ENCODE measurements at places on chromosomes 16 and 17. TPM values are rescaled to one million over a fixed set of nuclear protein-coding genes. Genes with fewer than 3 reads are reported as not detected.

SPATA22 gene
- total RNA-seq: not detected

DNA sequence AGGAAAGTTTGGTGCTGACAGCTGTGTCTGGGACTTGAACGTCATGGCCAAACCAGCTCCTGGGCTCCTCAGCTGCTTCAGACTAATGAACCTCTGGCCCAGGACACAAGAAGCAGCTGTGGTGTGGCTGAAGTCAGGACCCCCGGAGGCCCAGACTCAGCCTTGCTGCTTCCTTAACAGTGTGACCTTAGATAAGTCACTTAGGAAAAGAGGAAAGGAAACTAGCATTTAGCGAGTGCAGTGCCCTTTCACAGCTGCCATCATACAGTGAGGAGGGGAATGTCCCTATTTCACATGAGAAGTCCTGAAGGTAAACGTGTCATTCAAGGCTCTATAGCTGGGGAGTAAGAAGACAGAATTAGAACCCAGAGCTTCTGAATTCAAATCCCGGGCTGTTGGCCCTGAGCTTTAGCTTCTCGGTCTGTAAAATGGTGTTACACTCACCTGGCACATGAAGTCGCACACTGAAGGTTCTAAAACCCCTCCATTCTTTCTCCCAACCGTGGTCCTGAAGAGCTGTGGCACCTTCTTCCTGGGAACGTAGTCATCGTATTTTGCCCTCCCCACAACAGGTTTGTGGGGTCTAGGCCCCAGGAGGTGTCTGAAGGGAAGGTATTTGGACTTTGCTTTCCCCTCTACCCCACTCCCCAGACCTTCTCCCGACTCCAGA, 910 bp upstream of the RAMP2 start:
- peaks cover 5% of the 10 kb centered on the region for H3K4me1 ChIP-seq
- no peaks in the 10 kb centered on the region for H3K36me3 ChIP-seq
- H3K27me3 ChIP-seq: peaks cover 45% of the 10 kb centered on the region

DNA sequence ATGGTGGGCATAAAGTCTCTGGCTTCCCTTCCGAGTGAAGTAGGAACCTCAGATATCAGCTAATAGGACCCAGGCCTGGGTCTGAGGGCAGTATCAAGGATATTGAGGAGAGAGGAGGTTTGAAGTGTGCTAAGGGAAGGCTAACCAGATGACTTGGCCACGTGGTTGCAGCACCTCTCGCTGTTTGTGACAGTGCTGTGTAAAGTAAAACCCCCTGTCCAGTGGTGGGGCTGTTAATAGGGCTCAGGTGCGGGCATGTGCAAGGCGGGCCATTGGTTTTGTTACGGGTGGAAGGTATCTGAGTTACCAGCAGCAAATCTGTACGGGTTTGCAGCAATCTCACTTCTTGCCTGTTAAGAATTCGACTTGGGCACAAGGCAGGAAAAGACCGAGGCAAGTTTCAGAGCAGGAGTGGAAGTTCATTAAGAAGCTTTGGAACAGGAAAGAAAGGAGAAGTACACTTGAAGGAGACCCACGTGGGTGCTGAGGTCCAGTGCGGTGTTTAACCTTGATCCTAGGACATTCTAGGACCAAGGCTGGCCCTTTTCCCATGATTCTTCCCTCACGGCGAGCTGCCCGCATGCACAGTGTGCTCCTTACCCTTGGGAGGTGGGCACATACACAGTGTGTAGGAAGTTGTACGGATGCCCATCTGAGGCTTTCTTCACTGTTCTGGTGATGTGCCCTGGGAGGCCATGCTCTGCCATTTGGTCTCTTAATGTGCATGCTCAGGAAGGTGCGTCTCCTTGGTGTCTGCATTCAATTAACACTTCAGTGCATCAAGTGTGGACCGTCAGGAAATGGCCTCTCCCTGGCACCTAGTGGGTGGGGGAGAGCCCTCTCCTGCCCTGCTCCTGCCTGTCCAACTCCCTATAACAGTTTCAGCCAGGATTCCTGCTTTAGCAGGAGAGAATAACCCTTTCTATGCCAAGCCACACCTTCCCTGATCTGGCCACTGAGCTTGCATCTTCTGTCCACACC, 20.3 kb downstream of the SGF29 start:
- peaks cover 7% of the 10 kb centered on the region for H3K4me1 ChIP-seq
- H3K36me3 ChIP-seq: peaks cover 1% of the 10 kb centered on the region
- H3K4me3 ChIP-seq: no peak overlapping the region
- no peak for DNase-seq
- no peak overlapping the region for H3K27ac ChIP-seq

C16orf46 gene
- total RNA-seq: 0.44 TPM

ST6GALNAC1 gene
- 1.1 TPM for total RNA-seq

SGCA gene
- 0.59 TPM for total RNA-seq

- H3K36me3 ChIP-seq: no peaks in the 10 kb centered on the region
- no peak overlapping the region for H3K27ac ChIP-seq
- no peak overlapping the region for H3K4me3 ChIP-seq
- H3K4me1 ChIP-seq: peaks cover 9% of the 10 kb centered on the region
Observed at GRCh38 chr17:2571523-2572303, 21.7 kb upstream of the PAFAH1B1 start.

DNA sequence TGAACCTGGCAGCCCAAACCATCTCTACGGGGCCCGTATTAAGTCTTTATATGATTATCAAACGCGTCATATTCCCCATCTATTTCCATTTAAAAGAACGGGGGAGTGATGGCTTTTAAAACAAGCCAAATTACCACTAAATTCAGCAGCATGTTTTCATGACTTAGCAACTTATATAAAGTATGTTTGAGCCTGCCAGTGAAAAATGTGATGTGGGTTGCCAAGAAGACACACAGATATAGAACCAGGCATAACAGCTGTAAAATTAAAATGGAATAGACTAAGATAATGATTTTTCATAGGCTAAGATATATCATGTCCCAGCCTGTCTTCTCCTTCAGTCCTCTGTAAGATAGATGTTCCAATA, 44.8 kb upstream of the HSBP1 start:
- DNase-seq: no peak
- H3K36me3 ChIP-seq: no peaks in the 10 kb centered on the region
- H3K27me3 ChIP-seq: peaks cover 8% of the 10 kb centered on the region
- H3K4me1 ChIP-seq: no peaks in the 10 kb centered on the region
- no peak overlapping the region for H3K27ac ChIP-seq

DNA sequence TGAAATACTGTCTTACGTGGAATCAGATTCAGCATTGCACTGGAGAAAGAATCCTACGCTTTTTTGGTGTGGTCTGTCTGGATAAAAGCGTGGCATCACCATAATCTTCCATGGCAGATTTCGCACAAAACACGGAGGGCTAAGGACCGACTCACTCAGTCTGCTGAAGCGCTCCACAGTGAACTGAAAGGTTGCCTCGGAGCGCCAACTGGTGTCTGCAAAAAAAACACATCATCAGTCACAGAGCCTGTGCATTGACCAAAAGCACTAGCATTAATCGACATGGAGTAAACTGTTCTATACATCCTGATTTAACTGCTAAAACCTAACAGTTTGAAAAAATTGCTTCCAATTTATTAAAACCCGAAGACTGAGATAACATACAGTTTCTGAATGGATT, 40.5 kb downstream of the USP7 start:
- no peak for DNase-seq
- H3K36me3 ChIP-seq: peaks cover 63% of the 10 kb centered on the region
- H3K4me3 ChIP-seq: no peak overlapping the region
- H3K27me3 ChIP-seq: no peaks in the 10 kb centered on the region
- H3K27ac ChIP-seq: no peak overlapping the region

DNA sequence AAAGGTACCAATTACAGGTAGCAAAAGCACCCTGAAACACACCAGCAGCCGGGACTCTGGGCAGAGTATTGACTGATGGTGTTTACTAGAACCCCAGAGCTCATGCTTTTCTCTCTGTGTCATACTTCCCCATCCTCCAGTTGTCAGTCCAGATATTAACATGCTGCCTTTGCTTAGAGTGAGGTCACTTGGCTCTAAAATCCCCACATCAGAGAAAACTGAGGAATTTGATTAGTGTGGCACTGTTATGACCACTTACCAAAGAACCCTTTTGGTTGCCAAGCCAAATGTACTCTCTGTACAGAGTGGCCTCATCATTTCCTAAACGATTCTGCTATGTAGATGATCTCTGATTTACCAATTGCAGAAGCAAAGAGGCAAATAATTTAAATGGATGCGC, 80.4 kb downstream of the ABCC12 start:
- H3K36me3 ChIP-seq: no peaks in the 10 kb centered on the region
- no peak overlapping the region for H3K4me3 ChIP-seq
- DNase-seq: no peak
- H3K27ac ChIP-seq: no peak overlapping the region

CPHXL2 gene
- not detected for total RNA-seq

DNA sequence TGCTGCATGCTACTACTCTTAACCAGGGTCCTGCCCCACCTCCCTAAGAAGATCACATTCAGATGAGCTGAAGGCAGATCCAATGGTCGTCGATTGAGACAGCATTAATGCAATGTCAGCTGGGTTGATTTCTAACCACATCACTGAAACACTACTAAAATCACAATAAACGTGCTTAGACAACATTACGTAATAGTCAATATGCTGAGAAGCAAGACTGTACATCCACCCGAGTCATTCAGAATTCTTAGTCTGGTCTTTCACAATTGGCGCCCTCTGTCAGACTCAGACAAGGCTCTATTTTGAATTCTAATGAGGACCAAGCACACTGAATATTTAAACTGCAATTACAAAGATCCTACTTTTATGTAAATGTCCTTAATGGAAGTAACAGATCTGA, 205.2 kb downstream of the STX8 start:
- no peaks in the 10 kb centered on the region for H3K27me3 ChIP-seq
- H3K27ac ChIP-seq: no peak overlapping the region
- no peak overlapping the region for H3K4me3 ChIP-seq
- no peaks in the 10 kb centered on the region for H3K36me3 ChIP-seq

NPIPA2 gene
- 4.8 TPM for total RNA-seq

ALOX12B gene
- total RNA-seq: 2.1 TPM

GRCh38 chr16:78624366-78624765, 524.9 kb downstream of the WWOX start:
- H3K27me3 ChIP-seq: no peaks in the 10 kb centered on the region
- peaks cover 5% of the 10 kb centered on the region for H3K36me3 ChIP-seq
- H3K27ac ChIP-seq: no peak overlapping the region
- no peak for DNase-seq

GRCh38 chr16:27503662-27504061, 46.1 kb downstream of the GTF3C1 start:
- H3K27me3 ChIP-seq: no peaks in the 10 kb centered on the region
- H3K4me1 ChIP-seq: no peaks in the 10 kb centered on the region
- H3K4me3 ChIP-seq: no peak overlapping the region
- DNase-seq: no peak
- H3K27ac ChIP-seq: no peak overlapping the region
- peaks cover 35% of the 10 kb centered on the region for H3K36me3 ChIP-seq

TAF1C gene
- 48.1 TPM for total RNA-seq

GRCh38 chr17:65049085-65049756, 7.3 kb downstream of the GNA13 start:
- H3K27me3 ChIP-seq: no peaks in the 10 kb centered on the region
- H3K4me3 ChIP-seq: no peak overlapping the region
- H3K27ac ChIP-seq: peak overlapping the region; percentile 52
- H3K36me3 ChIP-seq: peaks cover 57% of the 10 kb centered on the region

GRCh38 chr17:5665164-5665563, 80.9 kb upstream of the NLRP1 start:
- H3K4me3 ChIP-seq: no peak overlapping the region
- no peaks in the 10 kb centered on the region for H3K36me3 ChIP-seq
- no peak for DNase-seq
- H3K27me3 ChIP-seq: peaks cover 11% of the 10 kb centered on the region
- no peaks in the 10 kb centered on the region for H3K4me1 ChIP-seq

IRX6 gene
- total RNA-seq: not detected

DNA sequence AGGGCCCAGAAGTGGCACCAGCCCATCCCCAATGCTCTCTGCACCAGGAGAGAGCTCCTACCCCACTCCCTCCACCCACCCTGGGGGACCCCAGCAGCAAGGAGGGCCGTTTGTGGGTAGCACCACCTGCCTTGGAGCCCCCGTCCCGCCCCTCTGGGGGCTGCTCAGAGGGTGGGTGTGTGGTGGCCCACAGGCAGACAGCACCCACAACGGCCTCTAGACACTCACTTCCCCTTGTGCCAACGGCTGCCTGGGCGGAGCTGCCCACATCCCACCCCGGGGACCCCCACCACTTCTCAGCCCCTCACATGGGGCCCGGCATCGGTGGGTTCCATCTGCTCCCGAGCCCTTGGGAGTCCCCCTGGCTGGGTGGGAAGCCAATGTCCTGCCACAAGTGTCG, 33.3 kb downstream of the BAHCC1 start:
- H3K4me1 ChIP-seq: peaks cover 3% of the 10 kb centered on the region
- no peak for DNase-seq
- H3K27me3 ChIP-seq: peaks cover 20% of the 10 kb centered on the region
- H3K27ac ChIP-seq: no peak overlapping the region

GRCh38 chr16:86027373-86028126, 128.6 kb downstream of the IRF8 start:
- no peak overlapping the region for H3K27ac ChIP-seq
- H3K4me3 ChIP-seq: no peak overlapping the region
- peaks cover 15% of the 10 kb centered on the region for H3K27me3 ChIP-seq

GRCh38 chr17:66353937-66354401, 51.6 kb downstream of the PRKCA start:
- peaks cover 9% of the 10 kb centered on the region for H3K36me3 ChIP-seq
- H3K4me3 ChIP-seq: no peak overlapping the region
- peaks cover 84% of the 10 kb centered on the region for H3K4me1 ChIP-seq
- H3K27ac ChIP-seq: no peak overlapping the region
- no peaks in the 10 kb centered on the region for H3K27me3 ChIP-seq

CDH11 gene
- total RNA-seq: not detected
